ENCODE measurements at places on chromosomes 4 and X. TPM values are rescaled to one million over a fixed set of nuclear protein-coding genes. Genes with fewer than 3 reads are reported as not detected.

Gene DEFB131A
- not detected for total RNA-seq

Gene CRMP1
- 0.62 TPM for total RNA-seq

Gene DHX15
- 226 TPM for total RNA-seq

Gene MAGEE1
- total RNA-seq = 1.6 TPM

Gene TMPRSS11A
- not detected for total RNA-seq

Gene NXF2
- total RNA-seq = not detected

Gene DRP2
- 1.7 TPM for total RNA-seq

Gene DMRTC1
- total RNA-seq = not detected

Gene VCX
- not detected for total RNA-seq
